ENCODE measurements at places on chromosomes 16 and 17.

DNA sequence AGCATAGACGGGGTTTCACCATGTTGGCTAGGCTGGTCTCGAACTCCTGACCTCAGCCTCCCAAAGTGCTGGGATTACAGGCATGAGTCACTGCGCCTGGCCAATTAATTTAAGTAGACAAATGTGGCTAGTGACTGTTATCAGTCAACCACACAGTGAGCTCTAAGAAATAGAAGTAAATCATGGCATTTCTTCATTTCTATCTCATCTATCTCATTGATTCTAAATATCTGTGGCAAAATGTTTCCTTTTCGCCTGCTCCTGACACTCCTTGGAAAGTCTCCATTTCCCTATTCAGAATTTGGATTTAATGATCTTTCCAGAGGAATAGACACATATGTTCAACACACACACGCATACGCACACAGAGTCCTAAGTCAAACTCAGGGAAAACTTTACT lies 81.3 kb downstream of the HIC1 start:
- no peak for DNase-seq

DNA sequence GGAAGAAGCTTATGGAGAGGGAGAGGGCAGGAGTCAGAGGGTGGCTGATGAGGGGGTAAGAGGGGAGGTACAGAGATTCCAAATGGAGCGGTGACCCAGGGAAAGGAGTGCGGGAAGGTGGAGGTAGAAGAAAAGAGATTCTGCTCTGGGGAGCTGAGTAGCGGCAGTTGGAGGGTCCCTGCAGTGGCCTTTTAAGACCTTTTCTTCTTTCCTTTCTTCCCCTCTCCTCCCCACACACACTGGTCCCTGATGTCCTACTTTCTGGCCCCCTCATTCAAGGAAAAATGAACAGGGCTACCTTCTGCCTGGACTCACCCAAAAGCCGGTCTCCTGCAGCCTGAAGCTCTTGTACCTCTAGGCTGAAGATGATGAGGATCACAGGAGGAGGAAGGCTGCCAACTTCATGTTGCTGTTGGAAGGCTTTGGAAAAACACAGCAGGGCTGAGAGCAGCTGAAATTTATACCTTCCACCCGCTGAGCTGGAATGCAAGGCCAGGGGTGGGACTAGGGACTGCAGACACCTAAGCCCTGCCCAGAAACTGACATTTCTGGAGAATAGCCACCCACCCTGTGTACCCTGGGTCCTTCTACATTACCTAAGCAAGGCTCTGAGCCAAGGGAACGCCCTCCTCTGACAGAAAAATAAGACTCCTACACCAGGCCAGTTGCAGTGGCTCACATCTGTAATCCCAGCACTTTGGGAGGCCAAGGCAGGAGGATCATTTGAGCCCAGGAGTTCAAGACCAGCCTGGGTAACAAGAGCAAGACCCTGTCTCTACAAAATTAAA lies 9.4 kb upstream of the HEATR6 start:
- DNase-seq: peak; percentile 26

DNA sequence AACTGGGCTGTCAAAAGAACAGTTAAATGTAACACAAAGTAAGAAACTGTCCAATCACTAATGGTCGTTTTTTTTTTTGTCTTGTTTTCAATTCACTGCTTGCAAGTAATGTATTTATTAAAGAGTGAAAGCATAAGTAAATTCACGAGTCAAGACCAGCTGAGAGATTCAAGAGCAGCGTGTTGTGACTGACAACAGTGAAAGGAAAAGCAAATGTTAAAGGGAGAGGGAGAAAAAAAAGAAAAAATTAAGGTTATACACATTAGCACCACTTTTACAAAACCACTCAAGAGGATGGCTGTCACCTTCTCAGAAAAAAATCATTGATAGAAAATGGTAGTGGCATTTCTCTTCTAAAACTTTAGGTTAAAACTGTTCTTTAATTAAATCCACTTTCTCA lies 36.1 kb downstream of the GPATCH8 start:
- no peak for DNase-seq

DNA sequence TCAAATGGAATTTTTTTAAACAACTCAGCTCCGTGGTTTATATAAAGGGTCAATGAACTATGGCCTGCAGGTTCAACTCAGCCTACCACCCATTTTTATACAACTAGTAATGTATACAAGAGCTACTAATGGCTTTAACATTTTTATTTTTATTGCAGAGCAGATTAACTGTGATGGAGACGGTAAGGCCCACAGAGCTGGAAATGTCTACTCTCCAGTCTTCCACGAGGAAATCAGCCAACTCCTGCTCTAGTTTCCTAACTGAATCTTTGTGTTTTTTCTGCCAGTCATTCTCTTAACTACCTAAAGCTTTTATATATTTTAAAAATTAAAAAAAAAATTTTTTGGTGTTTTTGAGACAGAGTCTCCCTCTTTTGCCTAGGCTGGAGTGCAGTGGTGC lies 385.1 kb upstream of the MAF start:
- no peak for DNase-seq

DNA sequence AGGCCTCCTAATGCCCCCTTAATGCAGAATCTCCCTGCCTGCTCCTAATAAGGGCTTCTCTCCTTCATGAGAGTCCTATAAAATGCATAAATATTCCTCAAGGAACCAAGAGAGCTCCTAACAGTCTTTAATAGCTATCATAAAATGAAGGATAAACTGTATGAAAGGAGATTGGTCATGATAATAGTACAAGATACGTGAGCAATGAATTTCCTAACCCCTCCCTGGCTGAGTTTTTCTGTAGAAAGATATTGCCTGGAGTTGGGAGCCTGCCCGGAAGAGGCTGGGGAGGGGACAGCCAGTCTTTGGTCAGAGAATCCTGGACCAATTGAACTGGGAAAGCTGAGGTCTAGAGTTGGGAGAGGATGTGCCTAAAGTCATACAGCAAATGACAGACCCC lies 321.9 kb upstream of the CDH5 start:
- no peak for DNase-seq

DNA sequence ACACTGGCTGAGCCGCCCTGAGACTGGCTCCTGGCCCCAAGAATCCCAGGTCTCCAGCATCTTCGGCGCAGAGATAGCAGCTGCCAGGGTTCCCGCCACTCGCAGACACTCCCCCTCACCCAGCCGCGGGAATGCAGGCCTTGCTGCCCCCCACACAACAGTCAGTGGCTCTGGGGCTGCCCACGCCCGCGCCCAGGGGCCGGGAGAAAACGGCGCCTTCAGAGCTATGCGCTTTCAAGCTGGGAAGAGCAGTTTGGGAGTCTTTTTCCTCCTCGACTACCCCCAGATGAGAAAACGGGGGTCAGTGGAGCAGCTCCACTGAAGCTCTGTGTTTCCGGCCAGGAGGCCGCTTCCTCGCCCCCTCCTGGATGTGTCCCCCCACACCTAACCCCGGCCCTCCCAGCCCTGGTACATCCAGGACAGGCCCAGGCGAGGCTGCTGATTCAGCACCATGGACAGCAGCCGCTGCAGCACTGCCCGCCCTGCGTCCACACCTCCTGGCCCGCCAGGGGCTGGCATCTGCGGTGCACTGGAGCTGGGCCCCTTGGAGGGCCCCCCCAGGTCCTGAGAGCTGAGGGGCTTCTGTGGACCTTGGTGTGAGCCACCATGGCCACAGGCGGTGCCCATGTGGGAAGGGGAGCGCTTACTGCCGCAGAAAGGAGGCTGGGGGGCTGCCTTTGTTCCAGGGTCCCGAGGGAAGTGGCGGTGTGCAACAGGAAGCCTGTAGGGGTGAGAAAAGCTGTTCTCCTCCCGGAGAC lies 35.7 kb downstream of the CACNA1H start:
- DNase-seq: peak; percentile 78

- DNase-seq: no peak
Observed at GRCh38 chr16:17984810-17985209, 351.7 kb downstream of the NPIPA8 start.

DNA sequence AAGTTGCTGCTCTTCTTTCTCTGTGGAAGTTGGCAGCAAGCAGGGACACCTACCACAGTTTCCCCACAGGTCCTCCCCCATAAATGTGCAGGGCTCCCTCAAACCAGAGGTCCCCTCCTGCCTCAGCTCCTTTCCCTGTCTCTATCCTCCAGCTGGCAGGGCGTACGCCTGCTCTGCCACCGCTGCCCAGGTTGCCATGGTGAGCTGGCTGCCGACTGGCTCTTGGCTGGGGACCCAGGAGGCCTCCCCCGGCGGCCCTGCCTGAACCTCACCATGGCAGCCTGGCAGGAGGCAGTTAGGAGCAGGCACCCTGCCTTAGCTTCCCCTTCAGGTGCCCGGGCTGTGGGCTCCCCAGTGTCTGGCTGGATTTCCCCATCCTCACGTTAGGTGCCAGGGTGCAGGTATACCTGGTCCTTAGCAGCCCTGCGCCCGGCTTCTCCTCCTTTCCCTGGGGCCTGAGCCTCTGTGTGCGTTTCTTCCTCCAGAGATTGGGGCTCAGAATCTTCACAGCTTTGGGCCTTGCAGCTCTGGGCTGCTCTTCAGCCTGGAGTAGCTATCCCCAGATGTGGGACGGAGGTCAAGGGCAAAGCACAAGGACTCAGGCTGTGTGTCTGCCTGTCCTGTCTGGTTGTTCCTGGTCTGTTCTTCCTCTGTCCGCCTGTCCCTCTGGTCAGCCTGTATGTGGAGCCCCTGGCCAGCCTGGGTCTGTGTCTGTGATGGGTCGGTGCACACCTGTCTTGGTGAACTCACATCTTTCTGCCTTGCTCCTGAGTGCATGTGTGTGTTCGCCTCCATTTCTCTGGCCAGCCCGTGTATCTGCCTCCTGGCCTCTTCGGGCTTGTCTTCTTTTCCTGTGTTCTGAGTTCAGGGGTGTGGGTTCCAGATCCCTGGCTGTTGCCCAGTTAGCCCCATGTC lies 15.7 kb downstream of the GJD3 start:
- no peak for DNase-seq

Data from GM23338 (cell line).